ENCODE measurements at places on chromosomes 13 and 19.
A peak's percentile ranks its signal among the peaks of the same experiment; 100 is the strongest.

DNA sequence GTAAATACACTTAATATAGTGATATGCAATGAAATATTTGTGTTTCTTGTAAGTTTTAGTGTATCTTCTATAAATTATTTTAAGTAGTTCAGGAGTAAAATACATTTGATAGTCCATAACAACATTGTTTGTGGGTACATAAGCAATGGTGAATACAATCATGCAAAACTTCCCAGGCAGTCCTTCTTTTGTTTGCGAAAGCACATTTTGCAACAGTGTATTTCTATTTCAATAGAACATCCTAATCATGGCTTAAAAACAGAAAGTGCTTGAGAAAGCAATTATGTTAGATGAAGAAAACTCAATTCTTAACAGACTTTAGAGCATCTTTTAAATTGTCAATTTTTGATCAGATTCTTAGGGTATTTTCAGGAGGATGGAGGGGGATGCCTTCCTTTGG lies 155.6 kb downstream of the POSTN start:
- DNase-seq: no peak

GRCh38 chr13:39318161-39318560 lies 279.9 kb downstream of the NHLRC3 start:
- DNase-seq: peak; percentile 31

DNA sequence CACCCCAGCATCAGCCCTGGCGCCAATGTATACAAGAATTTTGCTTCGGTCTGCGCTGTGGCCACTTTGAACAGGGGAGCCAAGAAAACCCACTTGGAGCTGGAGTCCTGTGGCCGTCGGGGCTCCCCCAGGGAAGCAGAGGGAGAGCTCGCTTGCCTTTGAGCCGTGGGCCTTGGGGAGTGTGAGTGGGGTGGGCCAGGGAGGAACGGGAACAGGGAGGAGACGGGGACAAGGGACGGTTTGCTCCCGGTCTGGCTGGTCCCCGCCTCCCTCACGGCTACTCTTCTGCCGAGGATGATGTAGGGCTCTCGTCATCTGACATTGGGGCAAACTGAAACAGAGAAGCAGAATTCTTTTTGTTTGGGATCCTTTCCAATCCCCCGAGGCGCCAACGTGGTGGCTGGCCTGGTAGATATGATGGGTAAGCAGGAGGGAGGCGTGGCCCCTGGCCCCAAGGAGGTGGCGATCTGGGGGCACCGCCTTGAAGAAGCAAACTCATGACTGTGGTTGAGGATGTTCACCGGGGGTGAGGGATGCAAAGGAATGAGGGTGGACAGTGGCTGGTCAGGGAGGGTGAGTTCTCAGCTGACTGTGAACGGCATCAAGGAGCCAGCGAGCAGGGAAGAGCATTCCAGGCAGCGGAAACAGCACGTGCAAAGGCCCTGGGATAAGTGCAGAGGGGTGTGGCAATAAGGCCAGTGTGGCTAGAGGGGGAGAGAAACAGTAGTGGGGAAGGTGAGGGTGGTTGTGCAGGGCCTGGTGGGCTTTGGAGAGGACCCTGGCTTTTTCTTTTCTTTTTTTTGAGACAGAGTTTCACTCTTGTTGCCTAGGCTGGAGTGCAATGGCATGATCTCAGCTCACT lies 10.9 kb upstream of the SPC24 start:
- DNase-seq: peak; percentile 67

- DNase-seq: no peak
Observed at GRCh38 chr13:66585669-66586203, 644.4 kb downstream of the PCDH9 start.

- DNase-seq: no peak
Observed at GRCh38 chr19:33156334-33156733, 24.4 kb downstream of the WDR88 start.

DNA sequence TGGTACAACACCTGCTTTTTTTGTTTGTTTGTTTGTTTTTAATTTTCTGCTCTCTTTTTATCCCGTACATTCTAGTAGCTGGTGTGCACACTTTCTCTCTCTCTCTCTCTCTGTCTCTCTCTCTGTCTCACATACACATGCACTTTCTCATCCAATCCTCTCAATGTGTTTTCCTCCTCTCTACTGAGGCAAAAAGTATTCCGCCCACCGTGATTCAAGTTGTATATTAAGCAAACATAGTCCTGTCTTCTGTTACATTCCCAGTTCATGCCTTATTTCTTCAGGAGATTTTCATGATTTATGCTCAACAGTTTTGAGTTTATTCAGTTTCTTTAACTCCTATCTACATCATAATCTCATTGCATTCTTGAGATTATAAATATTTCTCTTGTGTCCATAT lies 38.2 kb upstream of the SCEL start:
- DNase-seq: no peak

GRCh38 chr13:108902405-108903155 lies 273.2 kb downstream of the MYO16 start:
- no peak for DNase-seq

DNA sequence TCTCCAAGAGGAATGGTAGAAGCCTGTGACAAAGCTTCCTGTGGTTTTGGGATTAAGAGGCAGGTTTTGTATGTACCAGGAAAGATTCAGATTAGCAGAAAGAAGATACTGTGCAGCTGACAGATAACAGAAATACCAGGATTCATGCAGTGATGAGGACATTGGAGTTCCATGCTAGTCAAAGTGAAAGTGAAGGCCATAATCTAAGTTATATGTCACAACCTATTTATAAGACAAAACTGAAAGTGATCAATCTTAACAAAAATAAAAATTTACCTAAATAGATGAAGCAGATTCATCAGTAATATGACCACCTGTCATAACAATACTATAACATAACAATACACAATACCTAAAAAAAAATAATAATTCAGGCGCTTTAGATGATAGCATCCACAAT lies 1305.2 kb upstream of the PCDH9 start:
- DNase-seq: no peak

GRCh38 chr19:57245959-57246358 lies 5.5 kb downstream of the ZNF805 start:
- no peak for DNase-seq

DNA sequence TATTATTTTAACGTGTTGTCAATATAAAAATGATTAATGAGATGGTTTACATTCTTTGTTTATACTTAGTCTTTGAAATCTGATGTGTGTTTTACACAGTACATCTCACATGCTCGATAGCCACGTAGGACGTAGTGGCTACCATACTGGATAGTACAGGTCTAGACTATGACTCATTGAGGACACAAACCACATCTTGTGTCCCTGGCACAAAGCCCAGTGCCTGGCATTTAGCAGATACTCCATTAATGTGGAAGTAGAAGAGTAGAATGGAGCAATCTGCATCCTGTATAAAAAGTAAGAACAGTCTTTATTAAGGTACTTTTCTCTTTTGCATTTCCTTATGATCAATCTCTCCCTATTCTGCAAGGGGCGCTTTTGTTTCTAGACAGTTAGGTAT lies 49.0 kb upstream of the FRY start:
- no peak for DNase-seq

DNA sequence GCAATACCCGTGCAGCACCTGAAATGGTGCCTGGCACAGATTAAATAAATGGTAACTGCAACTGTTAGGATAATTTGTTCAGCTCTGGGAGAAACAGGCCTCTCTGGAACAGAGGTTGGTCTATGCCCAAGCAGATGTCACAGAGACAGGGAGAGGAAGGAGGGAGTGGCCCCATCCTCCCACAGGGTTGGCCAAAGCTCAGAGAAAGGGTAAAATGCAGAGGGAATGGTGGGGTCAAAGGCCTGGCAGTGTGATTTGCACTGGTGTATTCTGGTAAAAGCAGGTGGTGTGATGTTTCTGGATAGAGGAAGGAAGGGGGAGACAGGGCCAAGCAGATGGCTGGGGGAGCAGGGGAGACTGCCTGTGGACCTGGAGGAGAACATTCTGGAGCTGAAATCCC lies 9.4 kb downstream of the ZSCAN22 start:
- no peak for DNase-seq

- DNase-seq: no peak
Observed at GRCh38 chr19:16415806-16416205, 56.0 kb downstream of the EPS15L1 start.

- no peak for DNase-seq
Observed at GRCh38 chr13:79386125-79386826, 19.8 kb downstream of the RBM26 start.

DNA sequence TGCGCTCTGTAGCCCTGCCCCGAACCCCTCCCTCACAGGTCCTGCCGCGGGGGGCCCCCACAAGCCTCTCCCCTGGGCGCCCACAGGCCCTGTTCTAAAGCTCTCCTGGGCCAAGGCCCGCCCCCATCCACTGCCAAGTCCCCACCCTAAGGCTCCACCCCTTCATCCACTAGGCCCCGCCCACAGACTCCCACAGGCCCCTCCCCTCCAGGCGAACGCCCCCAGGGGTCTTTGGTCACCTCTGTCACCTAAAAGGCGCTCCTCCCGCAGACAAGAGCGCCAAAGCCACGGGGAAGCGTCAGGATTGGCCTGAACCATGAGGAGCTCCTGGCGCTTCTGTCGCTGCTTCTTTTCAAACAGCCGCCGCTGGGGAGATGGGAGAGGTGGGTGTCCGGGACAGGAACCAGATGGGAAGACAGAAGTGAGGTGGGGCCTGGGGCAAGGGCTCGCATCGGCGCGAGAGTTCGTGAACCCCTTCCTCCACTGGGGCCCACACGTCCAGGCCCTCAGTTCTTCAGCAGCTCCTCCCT lies 2.3 kb downstream of the TULP2 start:
- DNase-seq: peak; percentile 73

DNA sequence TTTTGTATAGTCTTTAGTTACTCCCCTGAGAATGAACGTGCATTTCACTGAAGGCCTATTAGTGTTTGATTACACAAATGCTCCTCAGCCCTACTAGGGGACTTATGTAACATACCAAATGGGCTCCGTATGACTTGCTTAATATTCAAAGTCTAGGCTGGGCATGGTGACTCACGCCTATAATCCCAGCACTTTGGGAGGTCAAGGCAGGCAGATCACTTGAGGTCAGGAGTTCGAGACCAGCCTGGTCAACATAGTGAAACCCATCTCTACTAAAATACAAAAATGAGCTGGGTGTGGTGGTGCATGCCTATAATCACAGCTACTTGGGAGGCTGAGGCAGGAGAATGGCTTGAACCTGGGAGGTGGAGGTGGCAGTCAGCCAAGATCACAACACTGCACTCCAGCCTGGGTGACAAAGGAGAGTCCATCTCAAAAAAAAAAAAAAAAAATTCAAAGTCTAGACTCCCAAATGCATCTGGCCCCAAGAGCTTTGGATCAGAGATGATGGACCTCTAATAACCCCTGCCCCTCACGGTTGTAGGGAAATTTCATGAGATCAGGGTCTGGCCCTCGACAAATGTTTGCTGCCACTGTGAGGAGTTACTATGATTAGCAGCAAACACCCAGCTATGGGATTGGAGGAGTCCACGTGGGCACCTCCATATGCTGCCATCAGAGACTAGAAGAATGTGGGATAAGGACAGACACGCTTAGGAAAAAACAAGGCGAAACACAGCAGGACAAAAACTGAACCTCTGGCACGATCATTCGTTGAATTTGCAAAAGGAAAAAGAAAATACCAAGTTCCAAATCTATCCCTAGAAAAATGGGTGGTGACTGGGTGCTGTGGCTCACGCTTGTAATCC lies 4.6 kb downstream of the FBXO17 start:
- no peak for DNase-seq

DNA sequence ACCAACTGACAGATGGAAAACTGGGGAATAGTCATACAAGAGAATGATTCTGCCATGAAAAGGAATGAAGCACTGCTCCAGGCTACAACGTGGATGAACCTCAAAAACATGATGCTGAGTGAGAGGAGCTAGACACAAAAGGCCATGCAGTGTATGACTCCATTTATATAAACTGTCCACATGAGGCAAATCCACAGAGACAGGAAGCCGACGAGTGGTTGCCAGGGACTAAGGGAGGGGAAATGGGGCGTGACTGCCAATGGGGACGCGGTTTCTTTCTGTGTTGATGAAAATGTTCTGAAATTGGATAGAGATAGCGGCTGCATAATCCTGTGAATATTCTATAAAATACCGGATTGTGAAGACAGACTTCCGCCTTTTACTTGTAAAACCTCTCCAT lies 10.2 kb downstream of the SMIM7 start:
- no peak for DNase-seq

- DNase-seq: no peak
Observed at GRCh38 chr13:59276436-59276835, 887.3 kb downstream of the DIAPH3 start.

- DNase-seq: peak; percentile 74
Observed at GRCh38 chr19:48933382-48933932, at the start of gene DHDH. DHDH (plus strand) TSS chr19:48933699; CDS start chr19:48933722, 23 bp downstream.

- no peak for DNase-seq
Observed at GRCh38 chr13:71469626-71470025, 397.4 kb downstream of the DACH1 start.

GRCh38 chr13:44651209-44651608 lies 75.1 kb upstream of the TSC22D1 start:
- no peak for DNase-seq

DNA sequence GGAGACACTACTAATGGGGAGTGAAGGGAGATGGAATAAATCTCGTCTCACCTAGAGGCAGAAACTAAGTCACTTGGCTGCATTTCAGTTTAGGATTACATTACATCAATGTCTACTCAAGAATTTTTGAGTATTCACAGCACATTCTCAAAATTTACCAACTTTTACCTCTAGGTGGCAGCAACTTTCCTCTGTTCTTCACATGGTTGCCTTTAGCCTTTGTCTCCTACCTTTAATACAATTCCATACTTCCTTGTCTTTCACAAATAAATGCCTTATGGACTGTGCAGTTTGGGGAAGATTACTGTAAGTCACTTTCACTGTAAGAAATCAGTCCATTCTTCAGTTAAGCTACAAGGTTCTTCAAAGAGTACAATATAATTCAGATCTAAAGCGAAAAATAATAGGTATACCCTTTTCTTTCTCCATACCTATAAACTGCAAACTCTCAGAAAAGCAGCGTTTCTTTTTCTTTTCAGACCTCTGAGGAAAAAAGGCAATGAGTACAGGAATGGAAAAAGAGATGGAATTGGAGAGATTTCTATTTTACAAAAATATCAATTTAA lies 379.4 kb downstream of the KLF12 start:
- peak; percentile 29 for DNase-seq

GRCh38 chr19:18483119-18483890 lies 38.6 kb downstream of the ELL start:
- DNase-seq: no peak

DNA sequence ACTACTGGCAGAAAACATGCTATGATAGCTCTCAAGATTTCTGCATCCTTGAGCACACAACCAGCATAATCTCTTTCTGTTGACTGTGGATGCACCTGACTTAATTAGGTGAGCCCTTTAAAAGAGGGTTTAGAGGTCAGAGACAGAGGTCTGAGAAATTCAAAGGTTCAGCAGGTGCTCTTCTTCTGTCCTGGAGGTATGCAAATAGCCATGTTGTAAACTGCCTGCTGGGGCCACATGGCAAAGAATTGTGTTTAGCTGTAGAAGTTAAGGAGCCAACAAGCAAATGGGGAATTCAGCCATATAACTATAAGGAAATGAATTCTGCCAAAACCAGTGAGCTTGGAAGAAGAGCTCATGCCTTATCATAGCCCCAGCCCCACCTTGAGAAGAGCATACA lies 11.6 kb upstream of the DCLK1 start:
- DNase-seq: no peak

Measured in femur (tissue), 1 donor.